HT-29 (cell line): ENCODE measurements at places on chromosomes 4 and X.
A peak's percentile ranks its signal among the peaks of the same experiment; 100 is the strongest.

DNA sequence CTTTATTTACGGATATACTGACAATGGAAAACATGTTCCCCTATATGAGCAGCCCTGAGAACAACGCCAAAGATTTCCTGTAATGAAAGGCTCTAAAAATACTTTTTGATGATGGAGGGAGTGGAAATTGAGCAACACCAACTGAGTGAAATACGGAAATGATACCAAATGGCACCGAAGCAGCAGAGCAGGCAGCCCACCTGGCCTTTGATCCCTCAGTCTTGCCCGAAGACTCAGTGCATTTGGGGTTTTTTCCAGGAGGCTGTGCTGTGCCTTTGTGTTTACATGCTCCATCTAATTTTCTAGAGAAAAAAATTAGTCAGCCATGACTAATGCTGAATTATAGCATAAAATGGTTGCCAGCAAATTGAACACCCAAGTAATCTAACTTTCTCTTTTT lies 169.9 kb upstream of the RBPJ start:
- DNase-seq = no peak

- DNase-seq = no peak
Measured at GRCh38 chr4:108483079-108483478, 137.3 kb upstream of the RPL34 start.

- no peak for DNase-seq
Measured at GRCh38 chr4:36704289-36704688, 422.9 kb downstream of the DTHD1 start.

DNA sequence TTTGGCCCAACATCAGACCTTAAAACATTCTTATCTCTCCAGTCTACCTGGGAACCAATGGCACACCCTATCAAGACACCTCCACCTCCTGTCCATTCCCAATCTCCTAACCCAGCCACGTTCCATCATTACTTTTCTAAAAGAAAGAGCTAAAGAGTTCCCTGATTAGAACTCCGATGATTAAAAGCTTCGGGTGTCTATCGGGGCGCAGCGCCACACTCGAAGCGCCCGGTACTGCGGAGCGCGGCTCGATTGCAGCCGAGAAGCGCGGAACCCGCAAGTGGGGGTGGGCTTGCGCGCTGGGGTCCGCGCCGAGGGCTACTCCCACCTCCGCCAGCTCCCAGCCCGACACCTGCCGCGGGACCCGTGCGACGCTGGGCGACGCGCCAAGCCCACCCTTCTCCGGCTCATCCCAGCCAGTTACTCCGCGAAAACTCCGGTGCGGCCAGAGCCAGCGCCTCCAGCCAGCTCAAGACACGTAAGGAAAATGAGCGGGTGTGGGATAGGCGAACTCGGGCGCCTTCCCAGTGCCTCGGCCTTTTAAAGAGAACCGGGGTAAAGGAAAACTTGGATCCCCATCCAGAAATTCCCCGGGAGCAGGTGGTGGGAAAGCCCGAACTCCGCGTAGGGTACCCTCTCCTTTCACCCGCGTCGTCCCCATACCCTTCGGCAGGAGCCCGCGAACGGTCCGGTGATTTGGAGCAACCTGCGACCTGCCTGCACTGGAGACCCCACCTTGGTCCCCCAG lies 593 bp downstream of the NPY1R start:
- DNase-seq = no peak

- DNase-seq = no peak
Measured at GRCh38 chr4:26531491-26532116, 41.3 kb upstream of the CCKAR start.

DNA sequence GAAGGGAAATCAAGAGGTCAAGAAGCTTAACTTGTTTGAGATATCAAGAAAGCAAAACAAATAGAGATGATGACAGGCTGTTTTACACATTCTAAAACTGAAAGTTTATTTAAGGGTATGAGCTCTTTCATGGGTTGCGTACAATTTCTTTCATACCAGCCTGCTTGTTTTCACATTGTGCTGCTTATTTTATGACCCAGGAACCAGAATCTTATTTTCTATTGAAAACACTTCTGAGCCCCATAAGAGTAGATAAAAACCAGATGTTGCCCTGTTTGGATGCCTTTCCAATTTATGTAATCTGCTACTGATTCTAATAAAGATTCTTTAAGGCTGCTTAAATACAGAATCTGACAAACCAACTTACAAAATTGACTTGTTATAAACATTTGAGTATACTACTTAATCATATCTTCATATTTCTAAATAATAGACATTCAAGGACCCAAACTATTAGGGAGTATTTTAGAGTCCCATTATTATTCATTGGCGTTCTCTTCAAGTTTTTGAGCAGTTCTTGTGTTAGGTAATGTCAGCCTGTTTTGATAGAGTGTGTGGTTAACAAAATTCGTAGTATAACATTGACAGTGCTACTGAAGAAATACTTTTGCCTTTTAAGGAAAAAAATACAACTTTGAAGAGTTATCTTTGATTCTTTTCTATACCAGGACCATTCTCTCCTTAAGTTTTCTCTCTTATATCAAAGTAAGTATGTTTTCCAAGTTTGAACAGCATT lies 74.4 kb downstream of the PDLIM5 start:
- no peak for DNase-seq

- no peak for DNase-seq
Measured at GRCh38 chr4:37990731-37991245, 30.6 kb downstream of the PTTG2 start.

- DNase-seq = no peak
Measured at GRCh38 chr4:77062856-77063255, 12.9 kb downstream of the CCNI start.

DNA sequence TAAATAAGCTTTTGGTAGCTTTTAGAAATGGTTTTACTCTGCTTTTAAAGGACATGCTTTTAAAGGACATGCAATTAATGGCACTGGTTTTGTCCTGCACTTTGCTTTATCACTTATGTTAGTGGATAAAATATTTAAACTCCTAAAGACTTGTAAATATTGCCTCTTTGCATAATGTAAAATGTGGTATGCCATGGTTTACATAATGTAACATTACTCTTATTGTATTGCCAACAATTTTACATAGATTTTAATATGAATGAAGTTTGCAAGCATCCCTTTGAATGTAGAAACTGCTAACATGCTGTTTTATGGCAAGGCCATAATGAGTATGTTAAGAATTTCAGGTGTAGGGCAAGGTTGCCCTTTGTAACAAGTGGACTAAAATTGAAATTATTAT lies 118.4 kb downstream of the CHIC1 start:
- no peak for DNase-seq

GRCh38 chr4:77232653-77233052 lies 75.6 kb downstream of the CCNG2 start:
- peak; percentile 41 for DNase-seq

DNA sequence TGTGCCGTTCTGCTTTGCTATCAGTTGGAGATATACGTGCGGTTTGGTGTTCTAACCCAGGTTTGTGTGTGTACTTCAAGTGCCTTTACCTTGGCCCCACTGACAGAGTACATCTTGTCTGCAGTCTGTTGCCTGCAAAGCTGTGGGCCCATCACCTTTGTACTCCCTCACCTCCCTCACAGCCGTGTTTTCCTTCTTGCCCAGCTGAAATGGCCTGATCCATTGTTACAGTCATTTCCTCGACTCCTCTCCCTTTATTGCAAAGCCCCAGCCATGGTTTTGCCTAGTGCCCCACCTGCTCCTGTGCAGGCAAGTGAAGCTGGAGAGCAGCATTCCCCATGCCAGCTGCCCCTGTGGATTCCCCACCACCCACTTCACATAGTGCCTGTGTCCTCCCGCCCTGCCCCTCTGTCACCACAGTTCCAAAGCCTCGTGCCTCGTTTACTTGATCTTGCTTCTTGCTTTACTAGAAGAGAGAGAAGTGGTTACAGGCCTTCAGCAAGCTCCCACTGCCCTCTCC lies 55.2 kb upstream of the TLR2 start:
- DNase-seq = no peak

- DNase-seq = no peak
Measured at GRCh38 chr4:537436-538264, 38.4 kb downstream of the TMEM271 start.

- DNase-seq = no peak
Measured at GRCh38 chr4:135050086-135050717, 848.6 kb upstream of the PABPC4L start.
